Kidney glomerular epithelial cell (primary cell): ENCODE measurements at places on chromosomes 3 and 15.

GRCh38 chr3:148999806-149000205 is 8.5 kb downstream of the GYG1 start:
- DNase-seq, result no peak

DNA sequence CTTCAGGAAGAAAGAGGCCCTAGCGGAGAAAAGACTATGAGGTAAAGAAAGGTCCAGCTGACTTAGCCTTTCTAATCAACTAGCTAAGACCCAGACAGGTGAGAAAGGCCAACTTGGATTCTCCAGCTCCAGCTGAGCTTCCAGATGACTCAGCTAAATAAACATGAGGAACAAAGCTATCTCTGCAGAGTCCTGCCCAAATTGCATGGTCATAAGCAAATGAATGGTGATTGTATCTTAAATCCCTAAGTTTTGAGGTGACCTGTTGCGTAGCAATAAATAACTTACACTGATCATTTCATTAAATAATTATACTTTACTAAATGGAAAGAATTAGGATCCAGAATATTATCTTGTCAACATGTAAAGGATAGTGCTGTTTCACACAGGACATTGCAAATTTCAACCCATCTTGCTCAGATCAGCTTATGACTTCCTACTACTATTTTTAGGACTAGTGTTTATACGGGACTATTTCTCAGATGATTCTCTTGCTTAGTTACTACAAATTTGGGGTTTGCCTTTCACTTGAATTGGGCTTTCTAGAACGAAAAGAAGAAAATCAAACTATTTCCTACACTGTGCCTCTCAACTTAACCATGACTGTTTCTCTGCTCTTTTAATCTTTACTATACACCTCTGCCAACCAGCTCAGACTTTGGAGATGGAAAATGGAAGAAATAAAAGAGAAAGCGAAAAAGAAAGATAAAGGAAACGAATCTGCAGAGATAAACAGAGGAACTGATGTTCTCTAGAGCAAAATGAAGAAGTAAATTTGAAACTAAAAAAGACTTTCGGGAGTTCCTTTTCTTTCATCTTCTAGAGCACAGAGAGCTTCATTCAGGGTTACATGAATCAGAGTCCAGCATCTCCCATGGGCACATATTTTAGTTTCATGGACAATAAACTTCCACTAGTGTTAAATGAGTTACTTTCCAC is 6.6 kb upstream of the ADGRG7 start:
- peak; percentile 21 for DNase-seq

DNA sequence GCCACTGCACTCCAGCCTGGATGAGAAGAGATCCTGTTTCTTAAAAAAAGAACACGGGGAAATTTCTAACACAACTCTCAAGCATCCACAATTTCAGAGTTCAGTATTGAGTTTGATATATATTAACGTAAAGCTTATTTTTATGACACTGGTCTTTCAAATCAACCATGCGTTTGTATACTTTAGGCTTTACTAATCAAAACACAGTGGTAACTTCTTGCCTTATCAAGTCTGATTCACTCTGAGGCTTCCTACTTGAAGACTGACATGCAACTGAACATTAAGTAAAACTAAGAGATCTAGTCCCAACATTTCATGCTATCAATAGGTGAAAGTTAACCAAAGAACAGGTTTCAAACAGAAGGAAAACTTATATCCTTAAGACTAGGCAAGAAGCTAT is 46.7 kb downstream of the PRTG start:
- no peak for DNase-seq

- no peak for DNase-seq
Measured at GRCh38 chr3:194382196-194382891, 12.8 kb upstream of the LRRC15 start.

GRCh38 chr3:143998266-143998665 is 26.6 kb downstream of the DIPK2A start:
- no peak for DNase-seq

- DNase-seq, result no peak
Measured at GRCh38 chr15:75034615-75035014, 11.2 kb downstream of the PPCDC start.

- DNase-seq, result no peak
Measured at GRCh38 chr3:191268737-191269136, 60.5 kb upstream of the CCDC50 start.

DNA sequence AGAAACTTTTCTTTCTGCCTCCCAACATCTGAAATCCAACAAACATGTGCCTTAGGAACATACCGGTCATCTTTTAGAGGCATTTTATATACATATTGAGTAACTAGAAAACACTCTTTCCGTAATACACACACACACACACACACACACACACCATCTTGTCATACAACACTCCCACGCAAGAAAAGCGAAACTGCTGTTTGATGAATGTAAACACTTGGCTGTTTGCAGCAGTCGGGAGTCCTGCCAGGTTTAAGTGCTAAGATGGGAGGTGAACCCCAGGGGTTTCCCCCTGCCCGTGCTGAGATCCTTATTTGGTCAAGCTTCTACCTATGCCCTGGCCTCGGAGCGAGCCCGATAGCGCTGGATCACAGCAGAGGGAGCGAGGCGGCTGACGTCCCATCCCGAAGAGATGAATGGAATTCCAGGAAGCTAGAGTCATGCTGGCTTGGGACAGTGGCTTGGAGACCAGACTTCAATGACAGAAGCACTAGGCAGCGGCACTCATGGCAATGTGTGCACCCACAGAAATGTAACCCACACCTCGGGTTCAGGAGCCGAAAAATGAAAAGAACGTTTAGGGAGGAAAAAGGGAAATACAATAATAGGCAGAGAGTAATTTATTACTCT is 1.3 kb upstream of the THBS1 start:
- DNase-seq, result peak; percentile 86

- DNase-seq, result no peak
Measured at GRCh38 chr3:66478960-66479359, 21.9 kb downstream of the LRIG1 start.

GRCh38 chr3:38916706-38917105 is 100.7 kb upstream of the SCN10A start:
- DNase-seq, result peak; percentile 6

DNA sequence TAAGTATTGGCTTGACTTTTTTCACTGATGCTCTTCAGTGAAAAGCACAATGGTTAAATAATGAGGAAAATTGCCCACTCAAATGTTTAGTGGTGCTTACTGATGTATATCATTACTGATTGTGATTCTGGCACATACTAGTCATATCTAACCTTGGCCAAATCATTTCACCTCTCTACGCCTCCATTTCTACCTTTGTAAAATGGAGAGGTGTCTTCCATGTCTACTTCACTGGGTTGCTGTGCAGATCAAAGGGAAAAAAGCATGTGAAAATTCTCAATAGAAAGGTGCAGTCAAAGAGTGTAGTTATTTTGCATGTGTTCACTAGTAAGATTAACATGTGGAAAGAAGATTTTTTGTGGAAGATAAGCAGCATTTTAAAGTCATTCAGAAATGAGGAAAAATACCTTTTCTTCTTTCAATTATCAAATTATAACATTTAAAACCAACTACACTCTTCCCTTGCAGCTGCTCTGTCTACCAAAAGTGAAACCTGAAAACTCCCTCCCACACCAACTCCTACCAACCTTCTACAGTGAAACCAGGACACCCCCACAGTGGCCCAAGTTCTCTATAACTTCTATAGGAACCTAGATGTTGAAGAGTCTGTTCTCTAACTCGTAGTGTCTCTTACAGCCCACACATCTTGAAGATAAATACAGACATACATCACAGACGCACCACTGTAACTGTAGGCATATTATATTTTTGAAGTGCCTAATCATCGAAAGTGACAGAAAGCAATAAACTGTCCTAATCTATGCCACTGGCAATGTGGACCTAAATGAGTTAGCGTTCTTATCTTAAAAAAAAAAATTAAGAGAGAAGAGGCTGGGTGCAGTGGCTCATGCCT is 1.4 kb downstream of the CD200R1 start:
- DNase-seq, result no peak

GRCh38 chr3:66490214-66490613 is 10.6 kb downstream of the LRIG1 start:
- no peak for DNase-seq

- DNase-seq, result no peak
Measured at GRCh38 chr3:69735893-69736292, 3.4 kb upstream of the MITF start.

GRCh38 chr3:157113832-157114505 is 46.0 kb downstream of the CCNL1 start:
- no peak for DNase-seq

- no peak for DNase-seq
Measured at GRCh38 chr3:194458131-194458530, 28.7 kb downstream of the ATP13A3 start.

GRCh38 chr3:179297971-179298725 is 24.7 kb upstream of the ZNF639 start:
- DNase-seq, result no peak

DNA sequence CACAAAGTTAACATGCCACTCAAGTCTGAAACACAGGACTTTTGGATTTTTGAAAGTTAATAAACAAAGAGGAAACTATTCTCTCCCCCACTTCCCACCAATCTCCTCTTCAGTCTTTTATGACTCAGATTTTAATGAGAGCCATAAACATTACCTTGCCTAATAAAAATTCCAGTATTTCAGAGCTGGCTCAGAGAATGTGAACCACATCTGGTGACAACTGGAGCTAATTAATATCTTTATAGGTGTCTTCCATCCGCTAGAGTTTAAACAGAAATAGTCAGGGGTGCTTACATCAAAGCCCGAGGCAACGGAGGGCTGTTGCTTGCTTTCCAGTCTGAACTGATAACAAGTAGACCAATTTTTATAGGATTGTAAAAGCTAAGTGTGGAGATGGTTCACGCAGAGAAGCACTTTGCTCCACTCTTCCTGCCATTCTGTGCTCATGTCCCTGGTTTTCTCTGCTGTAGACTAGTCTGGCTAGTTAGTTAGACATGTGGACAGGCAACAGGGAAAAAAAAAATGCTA is 363.6 kb downstream of the NR2F2 start:
- peak; percentile 55 for DNase-seq

DNA sequence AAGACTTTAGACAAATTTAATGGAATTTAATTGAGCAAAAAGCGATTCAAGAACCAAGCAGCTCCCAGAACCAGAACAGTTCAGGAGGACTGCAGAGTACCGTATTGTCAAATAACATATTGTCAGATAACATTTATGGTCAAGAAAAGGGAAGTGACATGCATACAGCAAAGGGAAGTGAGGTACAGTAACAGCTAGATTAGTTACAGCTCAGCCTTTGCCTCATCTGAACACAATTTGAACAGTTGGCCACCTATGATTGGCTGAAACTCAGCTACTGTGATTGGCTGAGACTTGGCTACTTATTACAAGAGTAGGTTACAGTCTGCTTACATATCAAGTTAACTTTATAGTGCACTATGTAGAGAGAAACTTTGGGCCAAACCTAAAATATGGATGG is 21.9 kb downstream of the ZFAND6 start:
- DNase-seq, result no peak

GRCh38 chr3:44905446-44906157 is 31.2 kb downstream of the TGM4 start:
- DNase-seq, result no peak

DNA sequence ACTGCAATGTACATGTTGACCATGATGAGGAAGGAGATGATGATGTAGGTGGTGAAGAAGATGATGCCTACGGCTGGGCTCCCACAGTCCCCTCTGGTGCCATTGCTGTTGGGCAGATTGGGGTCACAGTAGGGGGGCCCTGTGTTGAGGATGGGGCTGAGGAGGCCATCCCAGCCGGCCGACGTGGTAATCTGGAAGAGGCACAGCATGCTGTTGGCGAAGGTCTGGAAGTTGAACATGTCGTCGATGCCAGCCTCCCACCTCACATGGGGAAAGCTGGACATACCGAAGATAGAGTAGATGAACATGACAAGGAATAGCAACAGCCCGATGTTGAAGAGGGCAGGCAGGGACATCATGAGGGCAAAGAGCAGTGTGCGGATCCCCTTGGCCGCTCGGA is 48.6 kb upstream of the SCN5A start:
- DNase-seq, result no peak

DNA sequence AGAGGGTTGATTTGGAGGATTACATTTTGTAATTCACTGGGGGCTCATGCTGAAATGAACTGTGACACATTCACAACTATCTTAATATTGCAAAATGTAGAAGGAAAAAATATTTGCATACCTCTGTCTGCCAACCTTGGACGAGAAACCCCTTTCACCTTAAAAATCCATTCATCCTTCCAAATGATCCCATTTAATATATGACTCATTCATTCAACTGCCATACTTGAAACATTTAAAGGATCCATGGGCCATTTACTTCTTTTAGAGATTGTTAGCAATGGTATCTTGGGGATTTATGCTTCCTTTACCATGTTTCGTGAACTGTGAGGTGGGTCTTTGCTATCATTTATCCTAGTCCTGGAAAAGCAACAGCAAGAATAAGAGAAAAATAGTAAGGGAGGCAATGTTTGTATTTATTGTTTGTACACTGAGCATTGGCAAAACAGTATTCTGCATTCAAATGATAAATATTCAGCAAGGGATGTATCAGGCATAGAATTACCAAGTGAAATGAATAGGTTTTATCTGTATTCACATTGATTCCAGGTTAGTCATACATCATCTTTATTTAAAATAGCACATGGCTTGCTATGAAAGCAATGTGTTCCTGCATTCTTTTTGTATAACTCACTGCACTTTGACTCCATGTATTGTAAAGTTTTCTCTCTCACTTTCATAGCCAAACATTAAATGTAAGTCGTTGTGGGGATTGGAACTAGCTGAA is 378.1 kb downstream of the NSUN3 start:
- peak; percentile 66 for DNase-seq

- DNase-seq, result no peak
Measured at GRCh38 chr3:153029350-153029749, 132.7 kb upstream of the RAP2B start.

DNA sequence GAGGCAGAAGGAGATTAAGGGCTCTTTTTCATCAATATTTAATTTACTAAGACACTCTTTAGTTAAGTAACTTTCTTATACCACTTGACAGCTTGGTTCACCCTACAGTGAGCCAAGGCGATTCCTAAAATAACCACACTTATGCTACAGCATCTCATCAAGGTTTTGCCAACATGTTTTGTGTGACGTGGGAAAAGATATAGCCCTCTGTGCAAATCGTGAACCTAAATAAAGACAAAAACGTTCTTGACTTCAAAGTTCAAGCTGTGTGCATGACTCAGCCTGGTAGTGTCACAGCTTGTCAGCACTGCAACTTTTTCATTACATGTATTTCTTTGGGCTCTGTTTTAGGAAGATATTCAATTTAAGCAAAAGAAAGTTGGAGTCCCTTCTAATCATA is 297.0 kb upstream of the EPHA3 start:
- DNase-seq, result no peak
